ENCODE measurements at places on chromosomes 1 and 21. TPM values are rescaled to one million over a fixed set of nuclear protein-coding genes. Genes with fewer than 3 reads are reported as not detected.

- no peaks in the 10 kb centered on the region for H3K4me1 ChIP-seq
- DNase-seq: no peak
- H3K27ac ChIP-seq: peak overlapping the region; percentile 21
- no peaks in the 10 kb centered on the region for H3K27me3 ChIP-seq
- H3K36me3 ChIP-seq: no peaks in the 10 kb centered on the region
Measured at GRCh38 chr1:154839691-154840090, 30.4 kb downstream of the KCNN3 start.

GRCh38 chr1:227197064-227197463 is 121.2 kb downstream of the CDC42BPA start:
- H3K4me3 ChIP-seq: no peak overlapping the region
- DNase-seq: no peak
- no peaks in the 10 kb centered on the region for H3K27me3 ChIP-seq
- no peaks in the 10 kb centered on the region for H3K4me1 ChIP-seq

Gene AADACL3
- total RNA-seq: not detected

GRCh38 chr1:203153989-203154821 is 21.4 kb downstream of the MYBPH start:
- no peaks in the 10 kb centered on the region for H3K4me1 ChIP-seq
- H3K27me3 ChIP-seq: no peaks in the 10 kb centered on the region
- H3K4me3 ChIP-seq: no peak overlapping the region
- H3K27ac ChIP-seq: peak overlapping the region; percentile 31
- H3K36me3 ChIP-seq: no peaks in the 10 kb centered on the region

DNA sequence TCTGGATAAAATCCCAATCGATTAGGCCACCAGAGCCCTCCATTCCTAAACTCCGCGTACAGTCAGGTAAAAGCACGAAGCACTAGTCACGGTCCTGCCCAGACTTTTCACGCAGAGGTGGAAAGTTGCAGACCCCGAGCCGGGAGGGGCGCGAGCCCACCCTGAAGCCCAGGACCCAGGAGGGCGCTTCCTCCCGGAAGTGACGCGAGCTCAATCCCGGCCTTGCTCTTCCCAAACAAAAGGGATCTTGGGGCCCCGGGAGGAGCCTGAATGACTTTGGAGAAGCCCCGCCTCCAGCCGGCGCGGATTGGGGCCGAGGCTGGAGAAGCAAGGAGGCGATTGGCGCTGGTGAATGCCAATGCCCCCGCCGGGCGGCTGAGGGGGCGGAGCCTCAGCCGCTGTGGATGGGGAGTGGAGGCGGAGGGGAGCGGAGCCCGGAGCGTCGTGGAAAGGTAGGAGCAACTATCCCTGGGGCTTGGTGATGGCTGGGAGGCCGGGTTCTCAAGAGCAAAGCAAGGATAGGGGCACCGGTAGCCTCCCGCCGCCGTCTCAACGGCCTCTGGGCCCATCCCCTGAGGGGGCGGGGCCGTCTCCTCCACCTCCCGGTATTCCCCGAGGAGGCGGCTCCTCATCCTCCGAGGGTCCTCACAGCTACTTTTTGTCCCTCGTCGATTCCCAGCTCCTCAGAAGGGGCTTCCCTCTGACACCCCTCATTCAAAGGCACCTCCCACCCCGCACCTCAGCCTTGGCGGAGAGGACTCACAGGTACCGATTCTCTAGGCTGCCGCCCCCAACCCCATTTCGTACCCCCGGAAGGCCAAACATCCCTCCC is at the start of gene CTTNBP2NL:
Gene CTTNBP2NL (plus strand): TSS at position 394 of the 832 bp plus-strand sequence. CDS start 19,952 bp downstream, outside the sequence.
- H3K4me3 ChIP-seq: peak within 1 kb of the TSS; percentile 89
- H3K27me3 ChIP-seq: no peaks in the 10 kb centered on the region
- no peaks in the 10 kb centered on the region for H3K36me3 ChIP-seq
- H3K4me1 ChIP-seq: peaks cover 63% of the 10 kb centered on the region

GRCh38 chr1:218080863-218081262 is 204.2 kb upstream of the RRP15 start:
- no peaks in the 10 kb centered on the region for H3K36me3 ChIP-seq
- no peaks in the 10 kb centered on the region for H3K4me1 ChIP-seq
- DNase-seq: no peak

Gene TMEM82
- total RNA-seq: 13.2 TPM

DNA sequence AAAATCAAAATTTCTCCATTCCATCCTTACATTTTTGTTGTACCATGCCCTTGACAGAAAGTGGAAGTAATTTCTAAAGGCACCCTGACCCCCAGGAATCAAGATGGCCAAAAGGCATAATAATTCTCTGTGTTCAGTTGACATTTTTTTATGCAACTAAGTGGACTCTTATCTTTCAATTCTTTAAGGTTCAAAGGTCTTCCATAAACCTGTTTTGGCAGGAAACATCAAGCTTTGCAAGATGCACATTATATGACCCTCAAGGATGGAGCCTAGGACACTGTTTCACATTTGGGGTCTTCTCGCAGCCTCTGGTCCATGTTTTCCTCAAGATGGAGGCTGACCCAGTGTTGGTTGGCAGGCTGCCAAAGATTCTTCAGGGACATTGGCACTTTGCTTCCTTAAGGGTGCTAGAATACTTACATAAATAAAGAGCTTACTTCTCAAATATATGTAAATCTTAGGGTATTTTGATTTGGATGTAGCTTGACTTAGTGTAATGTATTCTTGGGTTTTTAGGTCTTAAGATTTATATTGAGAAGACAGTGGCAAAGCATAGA is 48.0 kb upstream of the COG2 start:
- peaks cover 17% of the 10 kb centered on the region for H3K4me1 ChIP-seq
- DNase-seq: peak; percentile 32
- no peaks in the 10 kb centered on the region for H3K36me3 ChIP-seq
- H3K4me3 ChIP-seq: no peak overlapping the region
- no peaks in the 10 kb centered on the region for H3K27me3 ChIP-seq

Gene APOBEC4
- 0.14 TPM for total RNA-seq

Gene KAZN
- total RNA-seq: 16.5 TPM

GRCh38 chr1:10338047-10338446 is 60.8 kb upstream of the PGD start:
- H3K27ac ChIP-seq: no peak overlapping the region
- H3K36me3 ChIP-seq: peaks cover 23% of the 10 kb centered on the region
- DNase-seq: peak; percentile 23
- no peak overlapping the region for H3K4me3 ChIP-seq

DNA sequence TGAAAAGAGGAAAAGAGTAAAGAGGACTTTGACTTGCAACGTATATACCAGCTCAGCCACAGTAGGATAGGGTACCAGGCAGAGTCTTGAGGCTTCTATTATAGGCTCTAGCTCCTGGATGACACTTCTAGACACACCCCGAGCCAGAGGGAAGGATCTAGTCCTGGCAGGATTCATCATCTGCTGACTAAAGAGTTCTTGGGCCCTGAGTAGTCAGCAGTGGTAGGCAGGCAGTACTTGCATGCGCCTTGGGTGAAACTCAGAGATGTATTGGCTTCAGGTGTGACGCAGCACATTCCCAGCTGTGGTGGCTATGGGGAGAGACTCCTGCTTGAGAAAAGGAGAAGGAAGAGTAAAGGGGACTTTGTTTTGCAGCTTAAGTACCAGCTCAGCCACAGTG is 162.3 kb upstream of the APP start:
- H3K27ac ChIP-seq: no peak overlapping the region
- H3K4me3 ChIP-seq: no peak overlapping the region
- DNase-seq: no peak
- no peaks in the 10 kb centered on the region for H3K36me3 ChIP-seq
- H3K4me1 ChIP-seq: no peaks in the 10 kb centered on the region
- no peaks in the 10 kb centered on the region for H3K27me3 ChIP-seq

DNA sequence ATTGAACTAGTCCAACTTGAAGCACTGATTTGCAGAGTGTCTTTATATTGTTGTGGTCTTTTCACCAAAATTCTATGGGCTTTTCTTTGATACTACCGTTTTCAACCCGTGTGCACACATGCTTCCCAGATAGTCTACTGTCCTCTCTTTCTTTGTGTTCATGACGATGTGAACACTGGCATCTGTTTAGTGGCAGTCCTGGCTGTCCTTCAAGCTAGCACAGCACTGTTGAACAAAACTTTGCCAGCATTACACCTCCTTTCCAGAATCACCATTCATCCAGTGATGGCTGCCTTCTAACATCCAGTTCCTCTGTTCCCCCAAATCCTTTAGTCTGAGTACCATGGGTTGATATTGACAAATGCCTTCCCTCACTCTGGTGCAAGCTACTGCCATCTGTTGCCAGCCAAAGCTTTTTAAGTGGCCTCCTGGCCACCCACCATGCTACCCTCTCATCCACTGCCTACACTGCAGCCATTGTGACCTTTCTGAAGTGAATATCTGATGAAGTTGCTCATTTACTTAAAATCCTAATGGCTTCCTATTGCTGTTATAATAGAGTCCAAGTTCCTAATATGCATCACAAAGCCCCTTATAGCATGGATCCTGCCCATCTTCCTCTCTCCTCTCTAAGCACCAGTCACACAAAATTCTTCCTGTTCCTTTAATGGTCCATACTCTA is 94.3 kb downstream of the NIBAN1 start:
- H3K27ac ChIP-seq: no peak overlapping the region
- no peaks in the 10 kb centered on the region for H3K36me3 ChIP-seq
- H3K4me3 ChIP-seq: no peak overlapping the region
- H3K4me1 ChIP-seq: peaks cover 29% of the 10 kb centered on the region
- H3K27me3 ChIP-seq: no peaks in the 10 kb centered on the region

DNA sequence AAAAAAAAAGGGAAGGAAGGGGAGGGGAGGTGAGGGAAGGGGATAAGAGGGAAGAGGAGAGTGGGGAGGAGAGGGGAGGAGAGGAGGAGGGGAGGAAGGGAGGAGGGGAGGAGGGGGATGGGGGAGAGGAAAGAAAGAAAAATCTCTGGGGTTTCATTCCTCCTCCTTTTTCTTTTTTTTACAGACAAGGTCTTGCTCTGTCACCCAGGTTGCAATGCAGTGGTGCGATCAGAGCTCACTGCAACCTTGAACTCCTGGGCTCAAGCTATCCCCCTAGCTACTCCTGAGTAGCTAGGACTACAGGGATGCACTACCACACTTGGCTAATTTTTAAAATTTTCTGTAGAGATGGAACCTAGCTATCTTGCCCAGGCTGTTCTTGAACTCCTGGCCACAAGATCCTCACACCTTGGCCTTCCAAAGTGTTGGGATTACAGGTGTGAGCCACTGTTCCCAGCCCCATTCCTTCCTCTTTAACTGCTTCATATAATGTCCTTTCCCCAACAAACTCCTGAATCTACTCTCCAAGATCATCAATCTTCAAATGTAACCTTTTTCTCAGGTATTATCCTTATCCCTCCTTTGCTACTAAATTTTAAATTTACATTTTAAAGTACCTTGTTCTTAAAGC is 23.2 kb downstream of the GON4L start:
- H3K4me3 ChIP-seq: no peak overlapping the region
- no peak for DNase-seq
- no peaks in the 10 kb centered on the region for H3K4me1 ChIP-seq
- H3K27me3 ChIP-seq: no peaks in the 10 kb centered on the region
- no peak overlapping the region for H3K27ac ChIP-seq
- no peaks in the 10 kb centered on the region for H3K36me3 ChIP-seq

DNA sequence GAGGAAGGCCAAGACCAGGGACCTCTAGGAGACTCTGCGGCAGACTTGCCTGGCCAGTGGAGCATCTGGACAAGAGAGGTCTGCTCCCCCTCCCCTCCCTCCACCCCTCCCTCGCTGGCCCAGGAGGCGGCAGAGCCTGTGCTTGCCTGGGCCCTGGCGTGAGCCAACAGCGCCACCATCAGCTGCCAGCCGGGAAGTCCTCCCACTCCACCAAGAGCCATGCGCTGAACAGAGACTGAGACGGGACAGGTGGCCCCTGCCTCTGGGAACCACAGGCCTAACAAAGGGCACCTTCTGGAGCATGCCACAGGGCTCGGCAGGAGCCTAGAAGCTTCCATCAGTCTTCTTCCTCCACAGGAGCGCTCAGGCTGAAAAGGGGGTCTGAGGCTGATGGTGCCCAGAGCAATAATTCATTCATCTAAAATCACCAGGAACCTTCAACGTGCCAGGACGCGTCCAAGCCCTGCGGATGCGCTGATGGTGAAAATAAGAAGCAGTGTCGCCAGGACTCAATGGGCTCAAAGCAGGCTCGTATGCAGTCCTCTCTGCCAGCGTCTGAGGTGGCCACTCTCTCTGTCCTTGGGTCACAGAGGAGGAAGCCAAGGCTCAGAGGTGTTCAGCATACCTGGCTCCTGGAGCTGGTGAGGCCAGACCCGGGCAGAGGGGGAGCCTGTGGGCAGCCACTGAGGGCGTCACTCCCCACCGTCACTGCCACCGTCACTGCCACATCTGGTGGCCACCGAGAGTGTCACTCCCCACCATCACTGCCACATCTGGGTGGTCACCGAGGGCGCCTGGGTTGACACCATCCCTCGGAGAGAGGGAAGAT is 161.2 kb downstream of the NPHP4 start:
- no peaks in the 10 kb centered on the region for H3K4me1 ChIP-seq
- H3K27ac ChIP-seq: no peak overlapping the region
- no peak overlapping the region for H3K4me3 ChIP-seq
- peaks cover 7% of the 10 kb centered on the region for H3K27me3 ChIP-seq
- DNase-seq: no peak

- no peak overlapping the region for H3K27ac ChIP-seq
- no peaks in the 10 kb centered on the region for H3K27me3 ChIP-seq
- no peak overlapping the region for H3K4me3 ChIP-seq
Measured at GRCh38 chr1:80778094-80778840, 1022.5 kb upstream of the ADGRL2 start.

GRCh38 chr1:6685381-6685780 is 16.2 kb downstream of the DNAJC11 start:
- H3K27ac ChIP-seq: no peak overlapping the region
- peaks cover 4% of the 10 kb centered on the region for H3K36me3 ChIP-seq
- DNase-seq: no peak
- no peak overlapping the region for H3K4me3 ChIP-seq

DNA sequence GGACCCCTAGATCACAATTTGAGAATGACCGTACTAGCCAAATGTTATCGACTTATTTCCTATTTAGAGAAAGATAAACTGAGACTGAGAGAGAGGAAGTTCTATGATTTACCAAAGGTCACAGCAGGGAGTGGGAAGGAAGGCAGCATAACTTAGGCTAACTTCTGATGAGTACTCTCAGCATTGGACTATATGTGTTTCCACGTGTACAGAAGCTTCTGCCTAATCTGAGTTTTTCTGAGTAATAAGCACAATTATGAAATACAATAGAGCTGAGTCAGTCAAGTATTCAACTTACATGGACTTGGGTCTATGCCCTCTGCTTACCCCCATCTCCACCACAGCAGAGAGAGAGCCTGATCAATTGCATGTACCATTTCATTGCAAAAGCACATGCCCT is 88.1 kb upstream of the HIVEP3 start:
- no peaks in the 10 kb centered on the region for H3K4me1 ChIP-seq
- H3K27me3 ChIP-seq: no peaks in the 10 kb centered on the region
- DNase-seq: no peak
- H3K4me3 ChIP-seq: no peak overlapping the region
- no peaks in the 10 kb centered on the region for H3K36me3 ChIP-seq
